Activated CD4-positive, alpha-beta T cell treated with anti-CD3 and anti-CD28 coated beads, Interleukin-2, amount 10 ng/mL, durations not matched to agents 24 days and 14 days (primary cell): ENCODE measurements at places on chromosomes 13 and 19. TPM values are rescaled to one million over a fixed set of nuclear protein-coding genes. Genes with fewer than 3 reads are reported as not detected.

The CAPN12 gene
- 3.2 and 3.5 TPM in 2 replicates for total RNA-seq

The ZDHHC20 gene
- total RNA-seq = 64.7 and 65.4 TPM in 2 replicates

The CEACAM1 gene
- 8.6 and 9.0 TPM in 2 replicates for total RNA-seq

The CEACAM4 gene
- not detected in 2 replicates for total RNA-seq

The OSCAR gene
- 0.17 and 0.26 TPM in 2 replicates for total RNA-seq

The KCNN1 gene
- 0.62 TPM in 1 of 2 replicates, not detected in the other for total RNA-seq

The LSR gene
- 2.2 and 2.8 TPM in 2 replicates for total RNA-seq

The TMPRSS9 gene
- total RNA-seq = 0.09 TPM in 1 of 2 replicates, not detected in the other

The GALP gene
- not detected in 2 replicates for total RNA-seq

The CLEC11A gene
- 0.89 and 1.3 TPM in 2 replicates for total RNA-seq

DNA sequence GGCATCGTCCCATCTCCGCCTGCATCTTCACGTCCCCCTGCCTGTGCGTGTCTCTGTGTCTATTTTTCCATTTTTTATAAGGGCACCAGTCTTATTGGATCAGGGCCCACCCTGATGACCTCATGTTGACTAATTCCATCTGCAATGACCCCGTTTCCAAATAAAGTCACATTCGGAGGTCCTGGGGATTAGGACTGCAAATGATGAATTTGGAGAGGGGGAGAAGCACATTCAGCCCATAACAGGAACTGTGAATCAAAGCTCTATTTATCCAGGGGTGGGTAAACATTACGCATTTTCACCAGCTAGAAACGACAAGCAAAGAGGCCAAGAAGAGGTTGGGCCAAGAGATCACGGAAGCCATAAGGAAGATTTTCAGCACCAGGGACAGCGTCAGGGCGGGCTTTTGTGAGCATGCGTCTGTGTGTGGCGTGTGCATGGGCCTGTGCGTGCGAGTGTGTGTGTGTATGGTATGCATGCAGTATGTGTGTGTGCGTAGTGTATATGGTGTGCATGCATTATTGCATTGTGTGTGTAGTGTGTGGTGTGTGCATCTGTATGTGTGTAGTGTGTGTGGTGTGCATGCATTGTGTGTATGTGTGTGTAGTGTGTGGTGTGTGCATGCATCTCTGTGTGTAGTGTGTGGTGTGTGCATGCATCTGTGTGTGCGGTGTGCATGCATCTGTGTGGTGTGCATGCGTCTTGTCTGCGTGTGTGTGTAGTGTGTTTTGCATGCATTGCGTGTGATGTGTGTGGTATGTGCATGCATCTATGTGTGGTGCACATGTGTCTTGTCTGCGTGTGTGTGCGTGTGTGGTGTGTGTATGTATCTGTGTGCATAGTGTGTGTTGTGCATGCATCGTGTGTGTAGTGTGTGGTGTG, 19.6 kb downstream of the CELF5 start:
- no peaks in the 10 kb centered on the region for H3K27me3 ChIP-seq
- no peaks in the 10 kb centered on the region for H3K36me3 ChIP-seq
- DNase-seq = peak; percentile 90
- H3K4me3 ChIP-seq = no peak overlapping the region

GRCh38 chr13:80262051-80262695, 78.8 kb downstream of the SPRY2 start:
- H3K27me3 ChIP-seq = no peaks in the 10 kb centered on the region
- H3K4me3 ChIP-seq = no peak overlapping the region
- H3K27ac ChIP-seq = no peak overlapping the region
- no peaks in the 10 kb centered on the region for H3K4me1 ChIP-seq

DNA sequence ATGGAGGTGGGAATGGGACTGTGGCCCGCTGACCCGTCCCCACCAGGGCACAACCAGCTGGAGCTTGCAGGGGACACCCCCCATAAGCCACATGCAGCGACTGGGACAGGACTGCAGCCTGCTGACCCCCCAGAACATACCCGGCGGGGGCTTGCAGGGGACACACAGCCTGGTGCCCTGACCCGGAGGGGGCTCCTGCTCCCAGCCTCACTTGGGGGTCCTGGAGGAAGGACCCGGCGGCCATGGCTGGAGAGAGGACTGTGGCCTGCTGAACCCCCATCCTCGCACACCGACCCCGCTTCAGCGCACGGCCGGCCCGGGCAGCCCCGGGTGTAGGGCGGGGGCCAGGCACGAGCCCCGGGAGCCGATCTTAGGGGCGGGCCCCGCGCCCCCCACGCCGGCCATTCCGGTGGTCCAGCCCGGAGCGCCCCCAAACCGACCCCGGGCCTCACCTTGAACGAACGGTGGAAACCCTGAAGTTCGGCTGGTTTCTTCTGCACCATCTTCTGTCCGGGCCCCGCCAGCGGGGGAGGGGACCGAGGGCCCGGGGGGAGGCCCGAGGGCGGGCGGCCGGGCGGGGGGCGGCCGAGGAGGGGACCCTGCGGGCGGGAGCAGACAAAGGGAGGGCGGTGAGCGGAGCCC, 574 bp downstream of the MKNK2 start:
- H3K36me3 ChIP-seq = peaks cover 14% of the 10 kb centered on the region
- peak overlapping the region; percentile 78 for H3K27ac ChIP-seq
- H3K4me1 ChIP-seq = peaks cover 31% of the 10 kb centered on the region
- DNase-seq = no peak

DNA sequence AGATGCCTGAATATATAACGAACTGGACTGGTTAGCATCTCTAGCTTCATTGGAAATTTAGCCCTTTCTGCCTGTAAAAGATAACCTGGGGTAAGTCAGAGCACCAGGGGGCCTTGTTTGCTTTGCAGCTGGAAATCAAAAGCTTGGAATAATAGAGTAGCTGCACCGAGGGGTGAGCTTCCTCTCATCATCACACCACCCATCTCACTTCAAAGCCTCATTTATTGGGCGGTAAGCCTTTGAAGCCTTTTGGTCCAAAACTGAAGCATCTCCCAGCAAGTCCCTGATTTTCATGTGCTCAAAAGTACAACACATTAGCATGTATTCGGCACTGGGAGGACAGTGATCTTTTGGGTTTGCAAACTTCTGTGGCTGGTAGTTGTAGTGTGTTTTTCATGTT, 405.1 kb downstream of the FOXO1 start:
- no peaks in the 10 kb centered on the region for H3K36me3 ChIP-seq
- no peak for DNase-seq
- H3K4me3 ChIP-seq = no peak overlapping the region
- peaks cover 4% of the 10 kb centered on the region for H3K27me3 ChIP-seq
- H3K4me1 ChIP-seq = peaks cover 7% of the 10 kb centered on the region

GRCh38 chr19:12112701-12113100, 27.4 kb downstream of the ZNF20 start:
- no peaks in the 10 kb centered on the region for H3K27me3 ChIP-seq
- H3K27ac ChIP-seq = no peak overlapping the region
- no peak for DNase-seq
- no peaks in the 10 kb centered on the region for H3K4me1 ChIP-seq
- peaks cover 42% of the 10 kb centered on the region for H3K36me3 ChIP-seq

DNA sequence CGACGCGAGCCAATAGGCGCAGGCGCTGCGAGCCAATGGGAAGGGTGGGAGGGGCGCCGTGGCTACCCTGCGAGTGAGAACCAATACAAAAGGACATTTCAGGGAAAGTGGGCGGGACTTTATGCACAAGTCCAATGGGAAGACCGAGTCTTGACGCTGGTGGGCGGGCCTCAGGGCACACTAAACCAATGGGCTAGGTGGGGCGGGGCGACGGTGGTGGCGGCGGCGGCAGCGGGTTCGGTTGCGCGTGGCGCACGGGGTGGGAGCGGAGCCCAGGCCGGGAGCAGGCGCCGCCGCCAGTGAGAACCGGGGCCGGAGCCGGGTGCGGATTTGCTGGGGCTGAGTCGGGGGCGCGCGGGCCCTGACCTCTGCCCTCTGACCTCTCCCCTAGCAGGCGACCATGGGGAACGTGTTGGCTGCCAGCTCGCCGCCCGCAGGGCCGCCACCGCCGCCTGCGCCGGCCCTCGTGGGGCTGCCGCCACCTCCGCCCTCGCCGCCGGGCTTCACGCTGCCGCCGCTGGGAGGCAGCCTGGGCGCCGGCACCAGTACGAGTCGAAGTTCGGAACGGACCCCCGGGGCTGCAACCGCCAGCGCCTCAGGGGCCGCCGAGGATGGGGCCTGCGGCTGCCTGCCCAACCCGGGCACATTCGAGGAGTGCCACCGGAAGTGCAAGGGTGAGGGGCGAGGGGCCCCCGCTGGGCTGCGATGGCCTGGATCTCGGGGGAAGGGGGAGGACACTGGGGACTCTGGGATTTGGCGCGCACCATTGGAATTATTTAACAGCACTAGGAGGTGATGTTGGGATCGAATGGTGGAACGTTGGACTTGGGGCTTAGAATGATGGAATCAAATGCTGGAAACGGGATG, at the start of gene TOMM40:
TSS of gene TOMM40 (plus strand) at position 239 of the 867 bp plus-strand sequence. CDS start at position 401, 162 bp downstream.
- H3K27me3 ChIP-seq = no peaks in the 10 kb centered on the region
- no peak for DNase-seq
- peak within 1 kb of the TSS; percentile 94 for H3K4me3 ChIP-seq
- peak within 1 kb of the TSS; percentile 97 for H3K27ac ChIP-seq

GRCh38 chr13:102309110-102309509, 92.7 kb downstream of the FGF14 start:
- H3K36me3 ChIP-seq = no peaks in the 10 kb centered on the region
- H3K4me3 ChIP-seq = no peak overlapping the region
- peaks cover 2% of the 10 kb centered on the region for H3K27me3 ChIP-seq
- no peak for DNase-seq
- H3K4me1 ChIP-seq = no peaks in the 10 kb centered on the region

GRCh38 chr19:46661735-46662592, 982 bp upstream of the DACT3 start:
- DNase-seq = peak; percentile 93
- H3K27me3 ChIP-seq = peaks cover 23% of the 10 kb centered on the region
- H3K4me3 ChIP-seq = peak overlapping the region; percentile 80
- H3K36me3 ChIP-seq = peaks cover 2% of the 10 kb centered on the region
- H3K27ac ChIP-seq = peak overlapping the region; percentile 85

DNA sequence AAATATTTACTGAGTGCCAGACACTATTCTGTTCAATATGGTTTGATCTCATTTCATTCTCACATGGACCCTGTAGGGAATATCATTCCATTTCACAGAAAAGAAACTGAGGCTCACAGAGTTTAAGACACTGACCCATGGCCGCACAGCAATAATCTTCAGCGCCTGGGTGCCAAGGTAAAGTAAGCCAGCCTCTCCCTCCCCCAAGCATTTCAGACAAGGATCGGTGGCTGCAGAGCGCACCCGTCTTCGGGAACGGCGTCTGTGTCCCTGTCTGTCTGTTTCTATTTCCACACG, 4.3 kb upstream of the PDE4A start:
- peak overlapping the region; percentile 86 for H3K4me3 ChIP-seq
- peaks cover 55% of the 10 kb centered on the region for H3K4me1 ChIP-seq
- peaks cover 18% of the 10 kb centered on the region for H3K36me3 ChIP-seq
- peak overlapping the region; percentile 96 for H3K27ac ChIP-seq
- H3K27me3 ChIP-seq = peaks cover 8% of the 10 kb centered on the region

DNA sequence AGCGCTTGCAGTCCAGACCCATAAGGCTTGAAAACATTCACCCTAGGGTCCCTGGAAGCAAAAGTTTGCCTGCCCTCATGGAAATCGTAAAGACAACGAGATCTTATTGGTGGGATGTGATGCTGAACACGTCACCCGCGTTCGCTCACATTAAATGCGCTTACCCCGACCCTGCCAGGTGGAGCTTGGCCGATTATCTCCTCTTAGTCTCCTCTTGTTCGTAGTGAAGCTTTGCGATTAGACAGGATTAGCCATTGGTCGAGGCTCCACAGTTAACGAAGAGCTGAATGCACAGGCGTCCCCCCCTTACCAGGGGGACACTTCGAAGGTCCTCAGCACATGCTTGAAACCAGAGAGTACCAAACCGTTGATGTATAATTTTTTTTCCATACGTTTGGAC, 16.0 kb upstream of the KDM4B start:
- H3K4me1 ChIP-seq = peaks cover 2% of the 10 kb centered on the region
- H3K36me3 ChIP-seq = peaks cover 47% of the 10 kb centered on the region
- H3K4me3 ChIP-seq = no peak overlapping the region
- H3K27ac ChIP-seq = no peak overlapping the region

DNA sequence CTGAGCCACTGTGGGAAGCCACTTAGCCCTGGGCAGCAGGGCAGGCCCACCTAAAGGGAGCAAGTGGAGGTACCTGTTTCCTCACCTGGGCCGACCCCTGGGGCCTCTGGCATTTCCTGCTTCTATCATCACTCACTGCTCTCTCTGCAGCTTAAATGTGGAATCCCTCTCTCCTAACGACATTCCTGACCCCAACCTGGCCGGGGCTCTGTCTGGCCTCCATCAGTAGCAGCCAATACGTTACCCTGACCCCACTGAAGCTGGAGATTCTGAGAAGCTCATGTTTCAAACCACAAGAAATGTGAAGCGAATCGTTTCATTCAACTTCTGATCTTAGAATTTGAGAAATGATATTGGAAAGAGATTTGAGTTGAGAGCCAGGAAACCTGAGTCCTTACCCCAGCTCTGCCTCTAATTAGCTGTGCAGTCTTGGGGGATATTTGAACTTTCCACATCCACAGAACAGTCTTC, 39.9 kb downstream of the DOCK9 start:
- no peaks in the 10 kb centered on the region for H3K4me1 ChIP-seq
- no peak for DNase-seq
- peaks cover 26% of the 10 kb centered on the region for H3K36me3 ChIP-seq
- no peak overlapping the region for H3K27ac ChIP-seq

GRCh38 chr19:1125601-1126467, 22.0 kb downstream of the GPX4 start:
- H3K36me3 ChIP-seq = peaks cover 48% of the 10 kb centered on the region
- no peak for DNase-seq
- H3K4me1 ChIP-seq = peaks cover 9% of the 10 kb centered on the region
- H3K27me3 ChIP-seq = no peaks in the 10 kb centered on the region

DNA sequence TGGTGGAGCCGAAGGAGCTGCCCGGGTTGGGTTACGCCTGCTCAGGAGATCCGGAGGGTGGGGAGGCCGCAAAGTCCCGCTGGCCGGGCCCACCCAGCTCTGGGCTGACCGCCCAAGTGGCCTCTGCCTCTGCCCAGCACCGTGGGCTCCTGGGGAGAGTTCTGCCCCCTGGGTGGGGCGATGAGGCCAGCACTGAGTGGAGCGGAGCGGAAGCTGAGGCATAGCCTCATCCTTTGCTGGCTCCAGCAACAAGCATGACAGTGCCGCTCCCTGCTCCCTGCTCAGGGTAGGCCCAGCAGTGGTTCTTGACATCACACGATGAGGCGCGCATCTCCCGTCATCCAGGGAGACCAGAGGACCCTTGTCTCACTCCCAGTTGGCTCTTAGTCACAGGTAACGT, 22.5 kb downstream of the CCDC8 start:
- H3K4me1 ChIP-seq = peaks cover 2% of the 10 kb centered on the region
- no peak overlapping the region for H3K4me3 ChIP-seq
- no peaks in the 10 kb centered on the region for H3K27me3 ChIP-seq
- no peak for DNase-seq

GRCh38 chr19:53102756-53103233, 427 bp downstream of the ZNF160 start:
- H3K36me3 ChIP-seq = peaks cover 42% of the 10 kb centered on the region
- H3K27ac ChIP-seq = peak overlapping the region; percentile 90
- peak; percentile 86 for DNase-seq
- peaks cover 21% of the 10 kb centered on the region for H3K4me1 ChIP-seq
- no peaks in the 10 kb centered on the region for H3K27me3 ChIP-seq

DNA sequence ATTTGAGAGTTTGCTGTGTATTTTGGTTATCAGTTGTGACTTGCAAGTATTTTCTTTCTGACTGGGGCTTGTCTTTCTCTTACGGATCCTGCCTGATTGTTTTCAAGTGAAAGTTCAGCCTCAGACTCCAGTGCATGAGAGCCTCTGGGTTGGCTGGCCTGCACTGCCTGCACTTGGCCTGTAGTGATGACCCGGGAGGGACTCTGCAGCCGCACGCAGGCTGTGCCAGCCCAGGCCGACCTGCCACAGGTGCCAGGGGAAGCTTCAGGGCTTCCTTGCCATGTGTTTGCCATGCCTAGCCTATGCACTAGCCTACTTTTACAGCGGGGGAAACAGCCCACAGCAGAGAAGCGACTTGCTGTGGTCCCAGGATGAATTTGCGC, 77.0 kb downstream of the KDM4B start:
- H3K27me3 ChIP-seq = no peaks in the 10 kb centered on the region
- DNase-seq = no peak
- no peak overlapping the region for H3K27ac ChIP-seq
- H3K36me3 ChIP-seq = peaks cover 14% of the 10 kb centered on the region
